Prostate gland (tissue), 2 donors: ENCODE measurements at places on chromosomes 13 and 19.

DNA sequence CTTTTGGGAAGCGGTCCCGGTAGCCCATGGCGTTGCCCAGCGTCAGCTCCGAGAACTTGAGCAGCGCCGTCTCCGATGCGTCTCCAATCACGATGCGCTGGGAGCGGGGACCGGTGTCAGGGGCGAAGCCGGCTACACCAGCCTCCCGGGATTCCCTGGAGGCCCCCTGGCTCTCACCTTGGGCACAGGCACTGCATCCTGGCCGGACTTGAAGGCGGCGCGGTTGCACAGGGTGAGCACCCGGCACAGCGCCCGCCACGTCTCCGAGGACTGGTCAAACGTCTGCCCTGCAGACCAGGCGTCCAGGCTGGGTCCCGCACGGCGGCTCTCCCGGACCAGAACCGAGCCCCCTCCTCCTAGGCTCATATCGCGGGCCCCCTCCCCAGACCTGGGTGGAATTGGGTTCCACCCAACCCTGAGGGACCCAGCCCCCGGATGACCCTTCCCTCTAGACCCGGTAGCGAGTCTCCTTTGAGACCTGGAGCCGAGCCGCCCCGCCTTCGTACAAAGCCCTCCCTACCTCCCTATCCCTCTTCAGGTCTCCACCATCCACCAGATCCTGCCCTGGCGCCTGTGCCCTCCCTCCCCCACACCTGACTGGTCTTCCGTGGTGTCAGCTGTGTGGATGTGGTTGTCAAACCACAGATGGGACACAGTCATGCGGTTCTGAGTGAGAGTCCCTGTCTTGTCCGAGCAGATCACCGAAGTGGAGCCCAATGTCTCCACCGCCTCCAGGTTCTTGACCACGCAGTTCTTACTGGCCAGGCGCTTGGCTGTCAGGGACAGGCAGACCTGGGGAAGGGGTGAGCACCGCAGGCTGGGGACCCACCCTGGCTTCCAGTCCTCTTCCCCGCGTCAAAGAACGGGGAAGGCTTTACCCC lies 4.8 kb downstream of the ATP4A start:
- peaks cover 6% of the 10 kb centered on the region for H3K27me3 ChIP-seq
- H3K4me1 ChIP-seq: no peaks in the 10 kb centered on the region
- H3K4me3 ChIP-seq: no peak overlapping the region
- H3K36me3 ChIP-seq: no peaks in the 10 kb centered on the region
- DNase-seq: no peak

DNA sequence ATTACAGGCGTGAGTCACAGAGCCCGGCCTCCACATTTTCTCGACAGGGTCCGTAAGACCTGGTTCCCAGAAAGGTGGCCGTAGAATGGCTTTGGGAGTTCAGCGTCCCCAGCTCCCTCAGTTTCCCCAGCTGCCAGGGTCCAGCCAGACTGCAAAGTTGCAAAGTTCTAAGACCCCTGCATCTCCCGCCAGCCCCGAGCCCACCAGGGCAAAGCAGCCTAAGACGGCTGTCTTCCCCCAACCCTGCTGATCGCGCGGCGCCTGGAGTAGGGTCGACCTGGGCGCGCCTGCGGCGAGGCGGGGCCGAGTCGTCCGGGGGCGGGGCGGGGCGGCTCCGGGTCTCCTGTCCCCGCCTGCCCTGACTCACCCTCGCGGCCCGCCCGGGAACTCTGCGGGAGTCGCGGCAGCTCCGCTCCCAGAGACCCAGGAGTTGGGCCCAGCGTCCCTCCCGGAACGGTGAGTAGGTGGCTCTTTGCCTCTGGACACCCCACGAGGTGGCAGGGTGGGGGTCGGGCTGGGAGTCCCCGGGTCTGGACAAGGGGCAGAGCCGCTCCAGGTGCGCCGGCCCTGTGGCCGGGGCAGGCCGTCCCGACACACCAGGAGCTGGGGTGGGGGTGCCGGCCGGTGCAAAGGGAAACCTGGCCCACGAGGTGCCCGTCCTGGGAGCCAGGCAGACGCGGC lies at the start of gene LRRC8E:
LRRC8E (plus strand) TSS at position 366 of the 681 bp plus-strand sequence. CDS start 7,094 bp downstream, outside the sequence.
- H3K27ac ChIP-seq: no peak within 1 kb of the TSS
- H3K4me3 ChIP-seq: peak within 1 kb of the TSS; percentile 32
- H3K27me3 ChIP-seq: no peaks in the 10 kb centered on the region
- no peaks in the 10 kb centered on the region for H3K4me1 ChIP-seq
- no peaks in the 10 kb centered on the region for H3K36me3 ChIP-seq

GRCh38 chr13:25111585-25111956 lies 15.6 kb downstream of the PABPC3 start:
- H3K4me3 ChIP-seq: no peak overlapping the region
- no peaks in the 10 kb centered on the region for H3K4me1 ChIP-seq
- H3K27ac ChIP-seq: no peak overlapping the region
- H3K36me3 ChIP-seq: no peaks in the 10 kb centered on the region
- no peak for DNase-seq
- no peaks in the 10 kb centered on the region for H3K27me3 ChIP-seq

- no peak overlapping the region for H3K4me3 ChIP-seq
- no peaks in the 10 kb centered on the region for H3K27me3 ChIP-seq
- DNase-seq: no peak
- no peak overlapping the region for H3K27ac ChIP-seq
- no peaks in the 10 kb centered on the region for H3K36me3 ChIP-seq
- no peaks in the 10 kb centered on the region for H3K4me1 ChIP-seq
These were observed 276.4 kb downstream of the KCNRG start for GRCh38 chr13:50291611-50292010.

GRCh38 chr13:30974350-30974749 lies 41.9 kb downstream of the TEX26 start:
- DNase-seq: no peak
- no peak overlapping the region for H3K27ac ChIP-seq
- no peaks in the 10 kb centered on the region for H3K4me1 ChIP-seq

GRCh38 chr19:35290381-35291127 lies 1.4 kb upstream of the MAG start:
- H3K27ac ChIP-seq: no peak overlapping the region
- no peaks in the 10 kb centered on the region for H3K36me3 ChIP-seq
- no peaks in the 10 kb centered on the region for H3K4me1 ChIP-seq
- no peaks in the 10 kb centered on the region for H3K27me3 ChIP-seq
- H3K4me3 ChIP-seq: no peak overlapping the region
